Esophagus squamous epithelium (tissue), 5 donors: ENCODE measurements at places on chromosomes 16 and 17.

- no peak for DNase-seq
Measured at GRCh38 chr16:24717411-24717810, 12.0 kb upstream of the TNRC6A start.

DNA sequence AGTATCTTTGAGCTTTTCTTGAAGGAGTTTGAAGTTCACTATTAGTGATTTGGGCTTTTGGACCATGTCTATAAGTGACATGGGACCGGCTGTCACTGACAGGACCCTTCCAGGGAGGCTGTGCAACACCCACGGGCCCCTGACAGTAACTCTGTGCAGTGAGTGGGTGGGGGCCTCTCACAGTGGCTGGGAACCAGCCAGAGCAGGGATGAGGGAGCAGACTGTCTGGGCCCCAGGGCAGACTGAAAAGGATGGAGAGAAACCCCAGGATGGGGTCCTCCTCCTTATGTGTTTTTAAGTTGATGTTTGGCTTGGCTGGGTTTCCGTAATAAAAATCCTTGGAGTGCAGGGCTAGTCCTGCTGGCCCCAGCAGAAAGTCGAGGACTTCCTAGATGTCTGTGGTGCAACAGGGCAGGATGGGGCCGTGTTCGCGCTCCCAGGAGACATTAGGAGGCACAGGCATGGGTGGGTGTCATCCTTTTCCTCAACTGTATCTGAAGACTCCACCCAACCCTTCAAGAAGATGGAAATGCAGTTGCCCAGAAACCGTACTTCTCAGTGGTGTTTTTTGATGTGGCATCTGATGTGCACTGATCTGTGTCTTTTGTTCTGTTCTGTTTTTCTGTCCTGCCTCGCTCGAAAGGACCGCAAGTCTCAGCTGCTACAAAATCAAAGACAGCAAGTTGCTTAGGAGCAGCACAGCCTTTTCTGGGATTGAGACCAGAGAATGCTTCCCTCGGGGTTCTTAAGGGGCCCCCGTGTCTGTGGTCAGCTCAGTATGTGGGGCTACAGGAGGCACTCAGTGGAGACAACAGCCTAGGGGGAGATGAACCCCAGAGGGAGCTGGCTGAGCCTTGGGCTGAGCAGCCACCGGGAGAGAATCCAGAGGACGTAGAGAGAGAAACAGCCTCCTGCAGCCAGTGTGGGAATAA lies 24.2 kb downstream of the PLD6 start:
- DNase-seq = no peak

GRCh38 chr16:81163671-81164070 lies 67.5 kb upstream of the GCSH start:
- DNase-seq = no peak

DNA sequence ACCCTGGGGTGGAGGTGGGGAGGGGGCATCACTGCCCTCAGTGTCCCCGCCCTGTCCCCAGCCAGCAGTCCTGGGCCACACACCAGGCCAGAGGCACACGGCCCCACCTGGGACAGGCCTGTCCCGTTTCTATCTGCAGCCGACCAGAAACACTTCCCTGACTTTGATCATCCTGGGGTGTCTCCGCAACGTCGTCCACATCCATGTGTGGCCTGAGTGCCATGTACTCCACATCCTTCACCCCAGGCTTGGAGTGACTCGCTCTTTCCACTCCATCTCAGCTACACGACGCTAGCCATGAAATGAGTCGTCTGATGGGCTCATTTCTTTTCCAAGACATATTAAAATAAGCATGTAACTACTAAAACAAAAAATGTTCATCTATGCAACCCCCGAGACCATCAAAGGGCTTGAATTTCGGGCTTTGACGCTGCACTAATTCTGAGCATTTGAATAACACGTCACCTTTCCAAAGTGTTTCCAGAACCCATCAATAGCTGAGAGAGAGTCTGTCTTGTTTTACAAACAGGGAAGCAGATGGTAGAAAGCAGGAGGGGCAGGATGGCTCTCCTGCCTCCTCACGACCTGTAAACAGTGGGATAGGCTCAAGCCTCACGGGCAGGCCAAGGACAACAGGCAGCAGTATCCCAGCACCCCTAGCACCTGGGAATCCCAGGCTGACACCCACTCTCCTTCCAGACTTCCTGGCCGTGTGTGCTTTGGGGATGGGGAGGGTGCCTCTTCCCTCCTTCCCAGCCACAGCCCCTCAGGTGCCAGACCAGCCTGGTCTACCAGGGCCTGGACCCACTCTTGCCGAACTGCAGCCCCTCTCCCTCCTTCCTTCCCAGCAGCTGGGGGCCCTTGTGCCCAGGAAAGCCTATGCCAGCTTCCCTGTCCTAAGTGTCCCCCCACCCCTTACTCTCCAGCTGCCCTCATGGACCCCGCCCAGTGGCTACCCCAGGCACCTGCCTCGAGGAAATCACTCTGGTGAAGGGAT lies 20.0 kb upstream of the RASD1 start:
- DNase-seq = no peak

DNA sequence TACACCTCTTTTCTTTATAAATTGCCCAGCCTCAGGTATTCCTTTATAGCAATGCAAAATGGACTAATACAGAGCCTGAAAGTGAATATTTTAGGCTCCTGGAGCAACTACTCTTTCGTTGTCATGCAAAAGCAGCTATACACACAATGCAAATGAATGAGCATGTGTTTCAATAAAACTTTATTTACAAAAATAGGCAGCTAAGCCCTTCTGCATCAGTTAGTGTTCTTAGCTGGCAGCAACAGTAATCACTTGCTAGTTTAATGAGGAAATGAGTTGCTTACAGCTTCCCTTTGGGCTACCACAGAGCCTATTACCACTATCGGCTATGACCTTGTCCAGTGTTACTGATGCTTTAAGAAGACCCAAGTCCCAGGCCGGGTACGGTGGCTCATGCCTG lies 402.9 kb downstream of the XYLT1 start:
- DNase-seq = no peak

- no peak for DNase-seq
Measured at GRCh38 chr16:70778901-70779309, 22.1 kb downstream of the VAC14 start.

DNA sequence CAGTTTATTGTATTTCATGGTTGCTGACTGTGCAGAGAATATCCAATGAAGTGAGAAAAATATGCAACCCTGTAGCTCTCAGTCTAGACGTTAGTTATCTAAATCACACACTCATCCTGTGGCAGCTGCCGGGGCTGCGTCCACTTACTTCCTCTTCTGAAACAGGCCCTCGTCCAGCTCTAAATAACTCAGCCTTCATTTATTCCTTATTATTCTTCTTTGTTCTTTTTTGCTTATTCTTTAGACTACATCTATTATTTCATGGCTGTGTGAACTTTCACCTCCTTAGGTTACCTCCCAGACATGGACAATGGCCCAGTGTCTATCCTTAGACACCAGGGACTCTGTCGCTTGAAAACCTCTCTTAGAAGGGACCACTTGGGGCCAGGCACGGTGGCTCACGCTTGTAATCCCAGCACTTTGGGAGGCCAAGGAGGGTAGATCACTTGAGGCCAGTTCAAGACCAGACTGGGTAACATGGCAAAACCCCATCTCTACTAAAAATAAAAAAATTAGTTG lies 3.4 kb upstream of the THUMPD1 start:
- DNase-seq = no peak

- no peak for DNase-seq
Measured at GRCh38 chr17:81561494-81561885, 9.3 kb upstream of the FAAP100 start.

DNA sequence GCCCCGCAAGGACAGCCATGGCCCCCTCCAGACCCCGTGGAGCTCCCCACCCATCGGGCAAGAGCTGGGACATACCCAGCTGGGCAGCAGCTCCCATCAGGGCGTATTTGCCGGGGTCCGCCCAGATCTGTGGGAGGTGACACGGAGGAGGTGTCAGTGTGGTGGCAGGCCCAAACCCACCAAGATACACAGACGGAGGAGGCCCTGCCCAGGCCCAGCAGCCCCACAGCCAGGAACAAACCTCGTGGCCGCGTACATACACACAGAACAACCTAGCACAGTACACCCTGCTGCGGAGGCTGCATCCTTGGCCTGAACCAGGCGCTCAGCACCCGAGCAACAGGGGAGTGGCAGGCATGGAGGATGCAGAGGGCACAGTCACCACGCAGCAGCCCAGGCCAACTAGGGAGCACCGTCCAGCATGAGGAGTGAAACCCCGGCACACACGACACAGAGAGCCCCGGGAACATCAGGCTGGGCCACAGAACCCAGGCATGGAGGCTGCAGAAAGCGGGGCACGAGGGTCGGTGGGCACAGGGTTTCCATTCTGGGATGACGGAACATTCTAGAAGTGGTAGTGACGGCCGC lies 4.9 kb upstream of the CCDC154 start:
- DNase-seq = no peak

DNA sequence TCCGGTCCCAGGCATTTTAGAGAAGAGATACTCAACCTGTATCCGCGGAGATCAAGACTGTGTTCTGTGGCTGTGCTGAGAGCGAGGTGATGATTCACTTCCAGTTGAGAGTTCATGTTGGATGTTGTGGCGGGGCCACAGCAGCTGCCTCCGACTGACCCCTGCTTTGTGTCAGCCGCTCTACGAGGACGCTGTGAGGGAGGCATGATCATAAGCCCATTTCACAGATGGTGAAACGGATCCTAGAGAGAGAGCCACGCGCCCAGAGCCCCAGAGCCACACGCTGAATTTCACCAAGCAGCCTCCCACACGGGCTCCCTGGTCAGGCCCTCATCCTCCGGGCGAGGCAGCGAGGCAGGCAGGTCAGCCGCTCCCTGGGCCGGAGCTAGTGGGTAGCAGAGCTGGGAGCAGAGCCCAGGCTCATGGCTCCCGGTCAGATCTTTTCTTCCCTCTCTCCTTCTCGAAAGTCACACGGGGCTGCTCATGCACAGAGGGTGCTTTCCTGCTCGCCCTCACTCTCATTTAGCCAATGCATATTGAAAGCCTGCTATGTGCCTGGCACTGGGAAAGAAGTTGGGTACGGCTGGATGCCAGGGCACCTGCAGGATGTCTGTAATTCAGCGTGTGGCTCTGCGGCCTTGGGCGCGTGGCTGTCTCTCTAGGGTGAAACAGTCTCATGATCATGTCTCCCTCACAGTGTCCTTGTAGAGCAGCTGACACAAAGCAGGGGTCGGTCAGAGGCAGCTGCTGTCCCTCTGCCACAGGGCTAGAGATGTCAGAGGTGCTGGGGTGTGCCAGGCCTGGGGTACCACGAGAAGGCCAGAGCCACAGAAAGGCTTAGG lies 155.6 kb upstream of the CHMP6 start:
- no peak for DNase-seq

GRCh38 chr17:42338427-42338985 lies 49.7 kb downstream of the STAT3 start:
- no peak for DNase-seq
